SK-N-SH (cell line): ENCODE measurements at places on chromosomes 3 and 15. TPM values are rescaled to one million over a fixed set of nuclear protein-coding genes. Genes with fewer than 3 reads are reported as not detected.
A peak's percentile ranks its signal among the peaks of the same experiment; 100 is the strongest.

The ZNF80 gene
- not detected in 2 replicates for polyA plus RNA-seq

DNA sequence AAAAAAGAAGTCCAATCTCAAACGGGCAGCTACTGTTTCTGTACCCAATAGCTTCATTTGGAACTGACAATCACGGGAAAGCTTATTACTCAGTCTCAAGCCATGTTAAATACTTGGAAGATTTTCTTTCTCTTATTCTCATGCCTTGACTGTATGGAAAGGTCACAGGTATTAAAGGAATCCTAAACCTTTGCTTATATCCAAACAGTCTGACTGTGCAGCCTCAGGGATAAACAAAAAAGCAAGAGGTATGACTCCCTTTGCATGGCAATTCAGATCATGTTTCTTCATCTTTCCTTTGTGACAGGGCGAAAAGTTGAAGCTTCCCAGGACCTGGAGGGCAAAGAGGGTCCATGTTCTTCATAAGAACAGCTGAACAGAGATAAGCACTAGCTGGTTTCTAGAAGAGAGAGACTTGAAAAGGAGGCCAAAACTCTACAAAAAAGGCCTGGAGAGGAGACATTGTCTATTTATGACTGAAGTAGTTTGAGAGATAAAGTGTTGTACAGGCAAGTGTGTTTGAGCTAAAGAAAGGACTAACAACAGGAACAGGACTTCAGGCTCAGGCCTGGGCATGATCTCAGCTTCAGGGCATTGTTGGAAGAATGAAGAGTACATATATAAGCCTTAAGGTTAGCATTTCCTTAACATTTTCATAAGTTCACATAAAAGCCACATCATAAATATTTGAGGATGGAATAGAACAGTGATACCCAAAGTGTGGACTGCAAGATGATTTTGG, 231.0 kb upstream of the THRB start:
- no peak for DNase-seq

DNA sequence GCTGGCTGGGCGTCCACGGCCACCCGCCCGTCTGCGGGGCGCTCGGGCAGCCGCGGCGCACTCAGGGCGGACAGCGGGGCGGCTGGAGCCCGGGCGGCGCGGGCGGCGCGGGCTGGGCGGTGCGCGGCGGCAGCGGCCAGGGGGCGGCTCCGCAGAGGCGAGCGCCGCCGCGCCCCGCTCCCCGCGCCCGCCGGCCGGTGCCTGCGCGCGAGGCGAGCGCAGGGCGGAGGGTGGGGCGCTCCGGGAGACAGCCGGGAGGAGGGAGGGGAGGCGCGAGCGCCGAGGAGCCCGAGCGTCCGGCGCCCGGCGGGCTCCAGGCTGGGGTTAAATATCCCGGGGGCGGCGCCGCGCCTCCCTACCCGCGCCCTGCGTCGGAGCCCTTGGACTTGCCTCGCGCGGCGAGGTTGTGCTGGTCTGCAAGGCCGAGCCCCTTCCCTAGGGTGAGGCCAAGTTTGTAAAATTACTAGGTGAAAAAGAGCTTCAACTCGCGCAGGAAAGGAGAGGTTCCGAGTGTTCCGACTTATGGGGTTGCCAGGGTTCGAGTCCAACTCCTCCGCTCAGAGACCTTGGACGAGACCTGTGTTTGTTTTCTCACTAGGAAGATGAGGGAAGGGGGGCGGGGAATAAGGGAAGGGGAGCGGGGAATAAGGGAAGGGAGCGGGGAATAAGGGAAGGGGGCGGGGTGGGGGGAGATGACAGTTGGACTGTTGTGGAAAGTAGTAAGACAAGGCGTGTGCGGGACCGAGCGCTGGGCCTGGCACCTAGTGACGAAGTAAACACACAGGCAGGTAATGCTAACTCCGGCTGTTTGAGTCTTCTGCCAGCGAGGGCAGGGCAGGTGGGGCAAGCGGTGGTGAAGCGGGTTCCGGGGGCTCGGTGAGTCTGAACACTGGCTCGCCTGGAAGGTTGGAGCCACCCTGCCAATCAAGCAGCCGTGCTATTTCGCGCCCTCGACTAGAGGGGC, at the start of gene TNFAIP8L3:
Gene TNFAIP8L3, minus strand, starts transcription at position 301 of the 964 bp plus-strand sequence. CDS start 311 bp downstream, outside the sequence.
- peak; percentile 84 for DNase-seq

The ZMYND10 gene
- polyA plus RNA-seq = 0.83 and 0.95 TPM in 2 replicates

The GPR176 gene
- 21.9 and 34.1 TPM in 2 replicates for polyA plus RNA-seq

DNA sequence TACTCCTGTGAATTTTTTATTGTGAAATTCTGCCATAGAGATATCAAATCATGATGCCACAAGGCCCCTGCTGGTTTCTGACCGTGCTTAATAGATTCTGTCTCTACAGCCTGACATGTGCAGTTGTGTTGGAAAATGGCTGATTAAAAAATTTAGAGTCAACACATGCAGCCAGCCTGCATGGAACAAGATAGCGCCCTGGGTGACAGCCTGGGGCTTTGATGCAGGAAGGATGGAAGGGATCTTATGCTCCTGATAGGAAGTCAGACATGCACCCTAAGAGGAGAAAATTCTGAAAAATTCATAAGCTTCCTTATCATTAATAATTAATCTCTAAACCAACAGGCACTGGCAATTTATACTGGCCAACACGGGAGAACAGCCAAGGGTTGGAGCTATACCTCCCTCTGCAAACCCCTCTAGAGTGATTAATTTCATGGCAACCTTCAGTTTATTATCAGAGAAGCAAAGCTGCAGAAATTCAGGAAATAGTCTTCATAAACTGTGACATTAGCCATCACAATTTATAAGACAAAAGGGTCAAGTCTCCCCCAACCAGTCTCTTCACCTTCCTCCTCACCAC, 198.4 kb downstream of the CADPS start:
- peak; percentile 6 for DNase-seq

GRCh38 chr3:158492685-158493084, 78.3 kb upstream of the MLF1 start:
- DNase-seq = no peak

GRCh38 chr3:144032531-144033239, 61.1 kb downstream of the DIPK2A start:
- no peak for DNase-seq

DNA sequence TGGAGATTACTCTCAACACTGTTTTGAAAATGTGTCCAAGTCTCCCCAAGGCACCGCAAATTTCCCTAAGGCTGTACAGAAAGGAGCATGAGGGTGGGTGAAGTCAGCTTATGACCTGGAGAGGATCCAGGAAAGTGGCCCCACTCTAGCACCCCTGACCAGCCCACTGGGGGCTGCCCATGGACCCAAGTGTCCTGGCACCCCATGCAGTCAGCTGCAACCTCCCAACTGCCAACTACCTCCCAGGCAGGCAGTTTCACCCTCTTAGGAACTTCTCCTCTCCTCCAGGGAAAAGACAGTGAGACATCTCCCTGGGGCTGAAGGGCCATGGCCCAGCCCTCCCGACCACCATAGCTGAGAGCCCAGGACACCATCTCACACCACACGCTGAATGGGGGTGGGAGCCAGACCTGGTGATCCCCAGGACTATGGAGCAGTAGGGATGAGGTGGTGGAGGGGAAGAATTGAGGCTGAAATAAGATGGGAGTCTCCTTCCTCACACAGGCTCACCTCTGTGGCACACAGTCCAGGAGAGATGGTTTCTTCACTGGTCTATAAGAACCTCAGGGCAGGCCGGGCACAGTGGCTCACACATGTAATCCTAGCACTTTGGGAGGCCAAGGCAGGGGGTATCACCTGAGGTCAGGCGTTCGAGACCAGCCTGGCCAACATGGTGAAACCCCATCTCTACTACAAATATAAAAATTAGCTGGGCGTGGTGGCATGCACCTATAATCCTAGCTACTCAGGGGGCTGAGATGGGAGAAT, 104.4 kb downstream of the DAPK2 start:
- DNase-seq = no peak

GRCh38 chr15:74609938-74610301, 5.7 kb upstream of the CLK3 start:
- DNase-seq = no peak

GRCh38 chr15:25717457-25718168, 145.5 kb downstream of the ATP10A start:
- no peak for DNase-seq

DNA sequence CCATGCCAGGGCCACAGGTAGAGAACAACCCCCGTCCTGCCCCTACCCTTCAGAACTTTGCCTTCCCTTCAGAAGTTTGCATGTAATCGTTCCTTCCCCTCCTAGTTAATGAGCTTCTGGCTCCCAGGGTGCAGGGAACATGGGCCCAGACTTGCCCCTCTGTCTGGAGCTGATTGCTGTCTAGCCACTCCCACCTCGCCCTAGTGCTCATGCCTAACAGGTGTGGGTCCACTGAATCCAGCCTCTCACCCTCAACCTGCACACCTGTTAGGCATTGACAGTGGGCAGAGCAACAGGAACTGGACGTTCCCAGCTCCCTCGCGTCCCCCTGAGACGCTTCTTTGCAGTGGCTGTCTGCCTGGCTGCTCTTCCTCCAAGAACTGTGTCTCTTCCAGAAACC, 40.3 kb downstream of the WNT5A start:
- no peak for DNase-seq

The CCR8 gene
- not detected in 2 replicates for polyA plus RNA-seq

DNA sequence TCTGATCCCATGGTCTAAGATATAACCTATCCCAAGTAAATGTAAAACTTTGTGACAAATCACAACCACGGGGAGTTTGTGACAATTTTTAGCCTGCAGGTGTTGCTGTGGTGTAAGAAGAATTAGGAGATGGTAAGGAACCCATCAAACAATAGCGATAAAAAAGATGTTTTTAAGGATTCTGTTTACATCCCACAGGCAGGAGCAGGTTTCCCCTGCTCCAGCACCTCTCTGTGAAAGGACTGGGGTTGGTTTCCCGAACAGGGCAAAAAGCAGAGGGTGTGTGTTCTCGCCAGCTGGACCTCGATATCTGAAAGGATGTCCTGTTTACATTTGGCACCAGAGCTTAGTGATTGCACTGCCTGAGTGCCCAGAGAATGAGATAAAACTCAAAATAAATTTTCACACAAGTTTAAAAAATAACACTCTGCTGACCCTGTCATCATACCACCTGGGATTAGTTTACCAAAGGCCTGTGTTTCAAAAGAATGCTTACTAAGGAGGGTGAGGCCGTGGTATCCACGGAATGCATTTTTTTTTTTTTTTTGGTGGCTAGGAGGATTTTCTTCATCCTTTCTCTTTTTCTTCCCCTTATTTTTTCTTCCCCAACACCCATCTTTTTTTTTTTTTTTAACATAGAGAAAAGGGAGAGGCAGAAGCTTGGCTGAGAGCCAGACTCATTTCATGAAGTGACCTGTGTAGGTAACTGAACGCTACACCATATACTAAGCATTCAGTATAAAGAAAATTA, 151.8 kb upstream of the DPH6 start:
- no peak for DNase-seq

The UACA gene
- 35.9 and 57.1 TPM in 2 replicates for polyA plus RNA-seq

- DNase-seq = no peak
Measured at GRCh38 chr3:88984256-88984655, 123.2 kb upstream of the EPHA3 start.

The FSTL1 gene
- polyA plus RNA-seq = 329 and 454 TPM in 2 replicates
